ENCODE measurements at places on chromosomes 4 and X.

DNA sequence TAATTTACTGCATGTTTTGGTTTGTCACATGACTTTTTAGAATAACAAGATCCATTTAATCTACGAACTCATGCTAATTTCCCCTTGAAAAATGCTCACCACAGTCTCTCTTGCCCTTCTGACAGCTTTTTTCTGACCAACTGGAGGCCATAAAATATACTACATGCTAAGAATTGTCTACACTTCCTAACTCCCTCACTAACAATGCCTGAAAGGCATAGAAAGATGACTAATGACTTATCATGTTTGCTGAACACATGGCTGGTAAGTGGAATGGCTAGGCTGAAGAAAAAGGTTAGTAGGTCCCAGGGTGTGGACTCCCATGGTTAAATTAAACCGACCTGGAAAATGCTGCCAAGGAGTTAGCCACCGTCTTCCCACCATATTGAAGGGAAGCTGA is 309.9 kb downstream of the SPOCK3 start:
- no peak for DNase-seq

GRCh38 chr4:54971474-54971950 is 153.9 kb downstream of the KDR start:
- DNase-seq: peak; percentile 69

- no peak for DNase-seq
Observed at GRCh38 chr4:131450572-131451209, 1698.4 kb upstream of the PCDH10 start.

GRCh38 chr4:95839891-95840290 is at the start of gene PDHA2:
TSS of gene PDHA2 (plus strand) at chr4:95840093. CDS start at chr4:95840151, 58 bp downstream.
- no peak for DNase-seq

DNA sequence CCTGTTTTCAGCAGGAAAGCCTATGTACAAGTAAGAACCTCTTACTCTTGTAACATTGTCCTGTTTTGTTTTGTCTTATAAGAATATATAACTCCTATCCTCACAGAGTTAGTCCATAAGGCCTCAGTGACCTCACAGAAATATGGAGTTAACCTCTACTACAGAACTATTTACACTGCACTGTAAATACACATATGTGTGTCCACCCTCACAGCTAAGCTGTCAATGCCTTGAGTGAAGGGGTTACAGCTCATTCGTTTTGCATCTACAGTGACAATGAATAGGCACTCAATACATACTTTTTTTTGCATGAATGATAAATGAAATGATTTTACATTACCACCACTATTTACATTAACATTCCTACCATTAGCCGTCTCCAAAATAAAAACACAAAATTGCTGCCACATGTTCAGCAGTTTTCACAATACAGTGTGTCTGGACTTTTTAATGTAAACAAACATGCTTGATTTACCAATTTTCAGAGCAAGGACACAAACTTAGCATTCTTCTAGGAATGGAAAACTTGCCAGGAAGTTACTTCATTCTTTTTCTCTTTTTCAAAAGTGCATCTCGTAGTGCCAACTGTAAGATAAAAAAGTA is 9.5 kb upstream of the NAAA start:
- no peak for DNase-seq

DNA sequence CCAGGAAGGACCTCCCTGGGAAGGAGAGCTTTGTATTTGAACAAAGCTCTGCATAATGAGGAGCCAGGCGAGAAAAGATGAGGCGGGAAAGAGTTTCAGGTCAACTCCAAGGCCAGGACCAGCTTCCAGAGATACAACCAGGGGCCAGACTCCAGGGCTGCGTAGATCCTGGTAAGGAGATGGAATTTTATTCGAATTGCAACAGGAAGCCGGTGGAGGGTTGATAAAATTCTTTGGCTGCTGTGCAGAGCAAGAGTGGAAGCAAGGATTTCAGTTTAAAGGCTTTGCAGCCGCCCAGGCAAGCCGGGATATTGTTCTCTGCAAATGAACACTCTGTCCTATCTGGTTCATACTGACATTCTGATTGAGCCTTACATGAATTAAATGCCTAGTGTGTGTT is 40.2 kb upstream of the CBR4 start:
- DNase-seq: no peak

DNA sequence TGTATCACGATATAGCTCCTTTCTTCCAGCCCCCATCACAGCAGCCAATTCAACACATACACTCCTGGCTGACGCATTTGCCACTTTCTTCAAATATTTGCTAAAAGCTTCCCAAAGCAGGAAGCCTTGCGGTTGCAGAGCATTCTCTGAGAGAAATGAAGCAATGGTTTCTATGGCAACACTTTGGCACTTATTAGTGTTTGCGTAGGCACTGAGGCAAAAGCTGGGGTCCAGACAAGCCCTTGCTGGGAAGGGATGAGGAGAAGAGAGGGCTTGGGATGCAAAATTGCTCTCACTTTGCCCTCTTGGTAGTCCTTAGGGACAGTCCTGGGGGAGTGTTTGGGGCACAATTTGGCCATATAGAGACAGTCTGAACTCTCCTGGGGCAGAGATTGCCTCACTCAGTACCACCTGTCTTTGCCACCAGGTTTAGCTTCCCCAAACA is 55.0 kb upstream of the PAK3 start:
- peak; percentile 80 for DNase-seq

GRCh38 chr4:127622921-127623796 is 9.6 kb upstream of the INTU start:
- no peak for DNase-seq

DNA sequence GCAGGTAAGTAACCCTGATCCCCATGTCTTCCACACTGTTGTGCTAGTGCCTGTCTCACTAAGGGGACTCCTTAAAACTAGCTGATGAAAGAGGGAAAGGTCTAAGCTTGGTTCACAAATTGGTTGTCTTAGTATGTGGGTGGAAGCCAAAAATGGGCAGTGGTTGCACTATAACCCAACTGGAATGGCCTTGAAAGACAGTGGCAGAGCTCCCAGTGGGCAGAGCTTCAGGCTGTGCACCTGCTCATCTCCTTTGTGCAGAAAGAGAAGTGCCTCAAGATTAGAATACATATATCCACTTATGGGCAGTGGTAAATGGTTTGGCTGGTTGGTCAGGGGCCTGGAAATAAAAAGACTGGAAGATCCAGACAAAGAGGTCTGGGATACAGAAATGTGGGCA is 7.2 kb downstream of the SYN1 start:
- DNase-seq: no peak

DNA sequence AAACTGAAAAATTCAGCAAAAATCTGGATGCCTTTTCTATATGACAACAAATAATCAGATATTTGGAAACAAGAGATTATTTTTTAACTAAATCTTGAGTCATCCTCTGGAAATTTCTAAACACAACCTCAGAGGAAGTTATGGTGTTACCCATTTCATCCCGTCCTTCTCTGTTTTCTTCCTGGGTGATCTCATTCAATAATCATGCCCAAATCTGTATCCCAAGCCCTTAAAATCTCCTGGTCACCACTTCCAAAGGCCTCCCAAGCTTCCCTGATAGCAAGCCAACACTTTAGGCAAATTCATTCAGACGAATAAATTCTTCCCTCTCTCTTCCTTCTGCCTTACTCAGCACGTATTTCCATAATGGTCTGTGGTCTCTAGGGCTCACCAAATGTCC is 9.7 kb upstream of the SORCS2 start:
- no peak for DNase-seq

GRCh38 chr4:46211406-46211805 is 87.6 kb upstream of the GABRG1 start:
- DNase-seq: no peak

GRCh38 chrX:77493677-77494553 is 46.7 kb downstream of the FGF16 start:
- no peak for DNase-seq
